Fibroblast of skin of left biceps (primary cell): ENCODE measurements at places on chromosomes 5 and 9.

- no peak for DNase-seq
Observed at GRCh38 chr9:8734760-8735159, 935.2 kb upstream of the DMAC1 start.

- no peak for DNase-seq
Observed at GRCh38 chr5:174444479-174445188, 279.7 kb upstream of the MSX2 start.

GRCh38 chr9:96581786-96582185, 37.9 kb downstream of the CDC14B start:
- DNase-seq = no peak

DNA sequence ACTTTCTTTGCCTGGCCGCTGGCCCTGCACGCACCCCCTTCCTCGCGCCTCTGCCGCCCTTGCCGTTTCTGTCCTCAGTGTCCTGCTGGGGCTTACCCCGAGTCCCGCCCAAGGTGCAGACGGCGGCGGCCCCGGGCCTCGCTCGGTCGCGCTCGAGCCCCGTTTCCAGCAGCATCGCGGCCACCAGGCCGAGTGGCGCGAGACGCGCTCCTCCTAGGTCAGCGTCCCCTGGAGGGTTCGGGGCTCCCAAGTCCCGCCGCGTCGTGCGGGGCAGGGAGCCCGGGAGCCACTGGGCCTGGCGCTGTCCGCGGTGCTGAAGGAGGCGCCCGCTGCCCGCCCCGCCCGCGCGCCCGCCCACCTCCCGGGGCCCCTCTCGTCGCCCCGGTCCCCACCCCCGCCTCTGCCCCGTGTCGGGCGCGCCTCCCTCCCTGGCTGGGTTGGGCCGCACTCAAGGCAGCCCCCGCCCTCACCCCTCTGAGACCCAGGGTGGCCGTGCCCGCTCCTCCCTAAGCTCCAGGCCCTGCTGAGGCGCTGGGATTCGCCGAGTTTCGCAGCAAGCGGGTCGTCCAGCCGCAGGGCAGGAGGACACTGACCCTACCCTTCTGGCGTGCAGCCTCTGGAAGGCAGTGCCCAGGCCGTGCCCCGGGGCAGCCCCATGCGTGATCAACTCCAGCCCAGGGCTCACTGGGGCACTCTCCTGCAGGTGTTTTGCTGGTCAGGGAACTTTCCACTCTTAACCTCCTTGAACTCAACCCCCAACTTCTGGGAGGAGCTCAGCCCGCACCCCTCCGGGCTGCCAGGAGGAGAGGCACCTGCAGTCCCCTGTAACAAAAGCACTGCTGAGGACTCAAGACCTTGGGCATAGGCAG, at the start of gene LHX3:
Gene LHX3 (minus strand): TSS at position 291 of the 869 bp plus-strand sequence. CDS start 116 bp downstream, at position 175.
- no peak for DNase-seq

GRCh38 chr5:42812620-42813019, 928 bp upstream of the SELENOP start:
- no peak for DNase-seq

- no peak for DNase-seq
Observed at GRCh38 chr5:24591426-24591825, 53.4 kb downstream of the CDH10 start.

GRCh38 chr5:168472329-168472728, 13.9 kb upstream of the RARS1 start:
- peak; percentile 92 for DNase-seq

DNA sequence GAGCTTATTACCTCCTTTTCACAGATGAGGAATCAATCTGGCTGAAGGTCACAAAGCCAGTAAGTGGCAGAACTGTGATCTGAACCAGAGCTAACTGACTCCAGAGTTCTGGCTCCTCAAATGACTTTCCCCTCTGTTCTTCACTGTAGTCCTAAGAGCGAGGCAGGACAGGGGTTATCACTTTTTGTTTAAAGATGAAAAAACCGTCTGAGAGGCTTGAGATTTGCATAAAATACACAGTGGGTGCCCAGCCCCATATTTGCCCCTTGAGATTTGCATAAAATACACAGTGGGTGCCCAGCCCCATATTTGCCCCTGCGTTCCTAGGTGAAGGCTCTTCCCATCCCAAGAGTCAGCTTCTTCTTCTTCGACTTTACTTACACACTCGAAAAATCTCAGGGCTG, 667 bp downstream of the FBXO10 start:
- no peak for DNase-seq

DNA sequence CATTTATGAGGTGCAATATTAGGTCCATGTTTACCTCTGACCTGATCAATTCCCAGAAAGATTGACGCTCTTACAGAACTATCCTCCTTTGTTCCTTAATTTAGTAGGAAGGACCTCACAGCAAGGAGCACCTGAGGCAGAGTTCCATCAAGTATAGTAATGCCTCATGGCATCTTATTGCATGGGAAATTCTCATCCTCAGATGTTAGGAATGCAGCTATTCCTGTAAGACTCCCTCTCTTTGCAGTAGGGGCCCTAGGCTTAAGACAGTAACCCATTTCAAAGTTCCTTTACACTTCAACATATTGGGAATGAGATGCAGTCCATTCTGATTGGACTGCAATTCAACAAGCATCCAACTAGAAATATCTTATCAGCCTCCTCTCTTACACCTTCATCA, 69.8 kb downstream of the SLCO4C1 start:
- no peak for DNase-seq

DNA sequence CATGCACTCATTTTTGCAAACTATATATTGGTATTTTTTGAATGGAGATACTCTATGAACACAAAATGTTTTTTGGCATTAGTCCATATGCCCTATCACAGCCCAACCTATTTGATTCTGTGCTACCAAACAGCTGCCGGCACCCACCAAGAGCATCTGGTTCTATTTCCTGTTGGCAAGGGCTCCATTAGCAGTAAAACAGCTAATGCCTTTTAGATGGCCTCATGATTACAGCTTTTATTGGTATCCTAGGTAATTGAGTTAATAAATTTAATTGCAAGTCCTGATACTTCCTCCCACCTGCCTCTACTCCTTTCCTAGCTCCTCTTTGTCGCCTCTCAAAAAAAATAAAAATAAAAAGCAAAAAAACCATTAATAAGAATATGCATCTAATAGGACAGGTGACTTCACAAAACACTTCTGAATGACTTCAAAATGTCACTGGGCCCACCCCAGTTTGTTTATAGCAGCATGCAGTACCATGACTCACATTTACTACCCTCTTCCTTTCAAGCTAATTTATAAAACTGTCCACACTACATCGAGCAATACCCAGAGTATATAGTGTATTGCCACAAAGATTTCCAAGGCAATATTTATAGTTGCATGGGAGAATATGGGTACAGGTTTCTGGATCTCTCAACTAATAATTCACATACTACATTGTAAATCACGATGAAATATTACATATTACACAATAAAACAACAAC, 620.4 kb downstream of the SLCO4C1 start:
- no peak for DNase-seq

DNA sequence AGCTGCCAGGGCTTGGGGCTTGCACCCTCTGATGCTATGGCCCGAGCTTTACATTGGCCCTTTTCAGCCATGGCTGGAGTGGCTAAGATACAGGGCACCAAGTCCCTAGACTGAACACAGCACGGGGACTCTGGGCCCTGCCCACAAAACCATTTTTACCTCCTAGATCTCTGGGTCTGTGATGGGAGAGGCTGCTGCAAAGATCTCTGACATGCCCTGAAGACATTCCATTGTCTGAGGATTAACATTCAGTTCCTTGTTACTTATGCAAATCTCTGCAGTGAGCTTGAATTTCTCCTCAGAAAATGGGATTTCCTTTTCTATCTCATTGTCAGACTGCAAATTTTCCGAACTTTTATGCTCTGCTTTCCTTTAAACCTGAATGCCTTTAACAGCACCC, 337.0 kb upstream of the SMC2 start:
- DNase-seq = no peak

- no peak for DNase-seq
Observed at GRCh38 chr5:65482736-65483545, 1.2 kb upstream of the ADAMTS6 start.

- DNase-seq = peak; percentile 84
Observed at GRCh38 chr5:167754501-167755021, 536.9 kb upstream of the WWC1 start.

DNA sequence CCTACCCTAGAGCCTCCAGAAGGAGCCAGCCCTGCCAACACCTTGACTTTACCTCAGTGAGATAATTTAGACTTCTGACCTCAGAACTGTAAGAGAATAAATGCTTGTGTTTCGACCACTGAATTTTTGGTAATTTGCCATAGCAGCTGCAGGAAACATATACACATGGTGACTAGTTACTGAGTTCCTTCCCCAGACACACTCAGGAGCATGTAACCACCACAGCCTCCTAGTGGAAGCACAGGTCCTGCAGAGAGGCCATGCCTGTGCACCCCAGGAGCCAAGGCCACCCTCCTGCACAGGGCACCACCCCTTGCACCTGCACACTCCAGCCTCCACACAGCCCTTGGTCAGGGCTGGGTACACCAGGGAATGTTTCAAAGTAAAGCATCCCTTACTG, 7.6 kb upstream of the CAMSAP1 start:
- DNase-seq = no peak

GRCh38 chr9:107638521-107639310, 149.1 kb upstream of the KLF4 start:
- no peak for DNase-seq

GRCh38 chr5:167861129-167861927, 430.1 kb upstream of the WWC1 start:
- no peak for DNase-seq

DNA sequence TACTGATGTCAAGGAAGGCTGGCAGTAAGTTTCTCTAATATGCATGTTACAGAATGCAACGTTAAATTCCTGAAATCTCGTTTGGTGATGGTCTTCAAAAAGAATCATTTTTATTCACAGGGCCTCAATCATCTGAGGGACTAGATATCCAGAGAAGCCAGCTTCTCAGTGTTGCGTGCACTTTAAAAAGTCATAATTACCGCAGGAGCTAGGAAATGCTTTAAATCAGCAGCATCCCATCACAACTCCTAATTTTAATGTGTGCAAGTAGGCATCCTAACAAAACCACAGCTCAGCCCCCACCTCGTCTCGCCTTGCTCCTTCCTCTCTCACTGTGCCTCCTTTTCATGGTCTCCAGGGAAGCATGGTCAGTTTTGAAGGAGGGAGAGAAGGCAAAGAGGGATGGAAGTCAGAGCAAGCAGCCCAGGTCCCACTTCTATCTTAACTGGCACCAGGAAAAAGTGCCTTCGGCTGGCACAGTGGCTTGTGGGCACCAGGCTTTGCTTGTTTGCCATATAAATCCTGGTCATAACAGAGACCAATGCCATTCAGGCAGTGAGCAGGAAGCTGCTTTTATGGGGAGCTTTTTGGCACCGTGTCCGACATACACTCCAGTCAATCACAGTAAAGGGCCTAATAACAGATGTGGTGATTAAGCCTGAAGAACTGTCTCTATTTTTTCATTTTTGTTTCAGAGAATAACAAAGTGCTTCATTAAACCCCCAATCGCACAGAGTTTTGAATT, 21.4 kb downstream of the MEGF10 start:
- no peak for DNase-seq

GRCh38 chr9:36676778-36677485, 104.2 kb downstream of the MELK start:
- no peak for DNase-seq

- no peak for DNase-seq
Observed at GRCh38 chr9:75612754-75613153, 277.7 kb upstream of the PCSK5 start.

DNA sequence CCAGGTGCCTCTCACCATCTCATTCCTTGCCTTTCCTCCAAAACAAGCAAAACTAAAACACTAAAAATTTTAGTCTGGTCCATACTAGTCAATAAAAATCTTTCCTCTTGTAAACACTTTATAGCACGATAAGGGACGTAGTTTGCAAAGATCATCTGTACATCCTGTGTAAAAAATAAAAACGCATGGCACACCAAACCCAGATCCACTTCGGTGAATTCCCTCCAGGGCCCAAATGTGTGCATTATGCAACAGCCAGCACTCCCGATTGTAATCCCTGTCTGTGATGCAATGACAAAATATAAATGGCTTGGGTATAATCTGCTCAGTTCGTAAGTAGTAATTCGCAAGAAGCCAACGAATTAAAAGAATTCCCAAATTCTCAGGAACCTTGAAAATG, 1.4 kb downstream of the FAM169A start:
- DNase-seq = no peak

DNA sequence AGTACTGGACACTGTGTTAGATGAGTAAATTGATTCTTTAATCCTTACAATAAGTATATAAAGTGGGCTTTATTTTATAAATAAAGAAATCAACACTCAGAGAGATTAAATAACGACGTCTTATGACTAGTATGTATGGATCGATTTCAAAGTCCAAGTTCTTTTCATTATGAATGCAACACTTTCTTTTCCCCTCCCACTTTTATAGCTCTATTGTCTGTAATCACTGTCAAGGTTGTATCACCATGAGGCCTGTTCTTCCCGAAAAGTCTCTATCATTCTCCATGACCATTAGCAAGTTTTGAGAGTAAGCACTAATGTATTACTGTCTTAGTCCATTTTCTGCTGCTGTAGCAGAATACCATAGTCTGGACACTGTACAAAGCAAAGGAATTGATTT, 228.4 kb downstream of the TLR4 start:
- DNase-seq = no peak

GRCh38 chr5:143434261-143435209, 31.0 kb upstream of the NR3C1 start:
- no peak for DNase-seq

- no peak for DNase-seq
Observed at GRCh38 chr5:74310386-74310785, 330.1 kb downstream of the ENC1 start.
